ENCODE measurements at places on chromosomes 7 and 10. TPM values are rescaled to one million over a fixed set of nuclear protein-coding genes. Genes with fewer than 3 reads are reported as not detected.

The NUDCD3 gene
- 95.8 TPM for total RNA-seq

The OR13A1 gene
- not detected for total RNA-seq

The PRR15 gene
- not detected for total RNA-seq

The STEAP1B gene
- 25.9 TPM for total RNA-seq

The FAM25G gene
- not detected for total RNA-seq

The TRIM4 gene
- total RNA-seq, result 38.3 TPM

The METTL27 gene
- total RNA-seq, result 36.6 TPM

The ZNF485 gene
- 3.3 TPM for total RNA-seq

The ZNRF2 gene
- total RNA-seq, result 6.5 TPM

The BMPER gene
- 11.2 TPM for total RNA-seq

The INA gene
- total RNA-seq, result 0.99 TPM

The NOS3 gene
- total RNA-seq, result 2.0 TPM

The ACBD7 gene
- total RNA-seq, result 0.99 TPM

The NYAP1 gene
- 1.3 TPM for total RNA-seq

The SCIN gene
- total RNA-seq, result under 0.01 TPM

The ADGRA1 gene
- not detected for total RNA-seq

The CD36 gene
- 2.5 TPM for total RNA-seq

The GIMAP6 gene
- 0.15 TPM for total RNA-seq

The C10orf143 gene
- total RNA-seq, result 0.87 TPM

The DEPP1 gene
- total RNA-seq, result 77.9 TPM

The HOXA6 gene
- total RNA-seq, result not detected

The SORCS1 gene
- total RNA-seq, result not detected
